H1 (cell line): ENCODE measurements at places on chromosomes 5 and 9.

DNA sequence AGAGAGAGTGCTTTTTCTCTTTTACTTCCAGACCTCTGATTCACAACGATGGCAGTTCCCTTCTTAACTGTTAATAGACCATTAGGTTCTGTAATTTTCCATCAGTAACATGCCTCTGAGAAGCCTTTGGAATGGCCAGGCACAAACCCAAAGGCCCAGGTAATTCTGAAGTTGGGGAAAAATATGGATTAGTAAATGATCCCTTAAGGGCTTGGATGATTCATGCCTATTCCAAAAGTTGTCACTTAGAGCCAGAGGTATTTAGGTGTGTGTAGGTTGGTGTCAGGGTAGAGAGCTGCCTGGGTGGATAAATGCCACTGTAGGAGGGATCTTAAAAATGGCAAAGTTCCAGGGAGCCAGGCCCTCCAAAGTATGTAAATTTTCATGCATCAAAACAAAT is 228.8 kb downstream of the PLK2 start:
- no peak overlapping the region for H3K27ac ChIP-seq
- H3K27me3 ChIP-seq, result no peaks in the 10 kb centered on the region
- no peaks in the 10 kb centered on the region for H3K4me1 ChIP-seq
- no peaks in the 10 kb centered on the region for H3K36me3 ChIP-seq

DNA sequence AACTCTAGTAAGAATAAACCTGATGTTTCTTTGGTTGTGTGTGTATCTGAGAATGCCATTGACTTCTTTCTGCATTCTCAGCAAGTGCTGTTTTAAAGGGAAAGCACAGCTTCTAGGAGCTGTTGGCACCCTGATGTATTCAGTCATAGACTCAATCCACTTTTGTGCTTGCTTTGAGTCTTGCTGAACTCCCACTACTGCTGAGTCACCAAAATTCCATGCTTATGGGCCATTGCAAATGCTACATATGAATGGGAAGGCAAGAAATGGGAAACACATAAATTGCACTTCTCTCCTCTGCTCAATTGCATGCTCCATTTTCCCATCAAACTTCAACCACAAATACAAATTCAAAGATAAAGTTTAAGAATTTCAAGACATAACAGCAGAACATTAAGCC is 9.8 kb upstream of the FTMT start:
- H3K27me3 ChIP-seq, result no peaks in the 10 kb centered on the region
- H3K4me1 ChIP-seq, result no peaks in the 10 kb centered on the region
- no peaks in the 10 kb centered on the region for H3K36me3 ChIP-seq
- no peak overlapping the region for H3K27ac ChIP-seq
- DNase-seq, result no peak
- no peak overlapping the region for H3K4me3 ChIP-seq

DNA sequence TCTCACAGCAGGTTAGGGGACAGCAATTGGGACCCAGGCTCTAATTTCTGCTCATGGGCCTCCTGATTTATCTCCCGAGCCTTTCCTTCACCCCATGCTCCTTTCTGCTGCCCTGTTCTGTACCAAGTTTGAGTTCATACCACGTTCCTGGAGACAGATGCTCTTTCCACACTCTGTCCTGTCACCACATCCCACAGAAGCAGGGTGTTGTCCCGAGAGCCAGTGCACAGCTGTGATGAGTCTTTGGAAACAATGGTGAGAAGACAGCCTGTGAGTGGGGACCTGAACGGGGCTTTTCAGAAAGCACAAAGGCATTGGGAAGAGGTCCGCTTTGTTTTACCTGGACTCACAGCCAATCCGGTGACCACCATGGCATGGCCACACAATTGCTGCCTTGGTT is 17.4 kb downstream of the WDR31 start:
- H3K36me3 ChIP-seq, result no peaks in the 10 kb centered on the region
- no peak overlapping the region for H3K27ac ChIP-seq
- H3K4me1 ChIP-seq, result no peaks in the 10 kb centered on the region
- no peak overlapping the region for H3K4me3 ChIP-seq
- DNase-seq, result no peak

GRCh38 chr5:25025831-25026230 is 381.1 kb upstream of the CDH10 start:
- H3K36me3 ChIP-seq, result no peaks in the 10 kb centered on the region
- no peak overlapping the region for H3K4me3 ChIP-seq
- no peak overlapping the region for H3K27ac ChIP-seq
- no peak for DNase-seq
- no peaks in the 10 kb centered on the region for H3K4me1 ChIP-seq

DNA sequence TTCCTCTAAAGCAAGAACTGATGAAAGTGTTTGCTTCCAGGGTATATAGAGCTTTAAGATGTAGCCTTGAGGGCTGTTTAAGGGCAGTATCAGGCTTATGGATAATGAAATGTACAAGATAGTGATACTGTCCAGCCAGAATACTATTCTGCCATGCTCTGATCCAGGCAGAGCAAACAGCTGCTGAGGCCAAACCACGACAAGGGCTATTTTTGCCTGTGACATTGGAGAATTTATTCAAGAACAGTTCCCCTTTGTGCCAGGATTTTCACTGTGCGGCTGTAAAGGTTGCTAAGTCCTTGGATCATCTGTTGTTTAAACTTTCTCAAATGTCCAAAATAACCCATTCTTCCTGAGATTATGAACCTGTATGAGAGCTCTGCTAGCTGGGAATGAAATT is 70.4 kb downstream of the OTP start:
- no peak overlapping the region for H3K27ac ChIP-seq
- no peaks in the 10 kb centered on the region for H3K4me1 ChIP-seq
- no peaks in the 10 kb centered on the region for H3K27me3 ChIP-seq
- H3K36me3 ChIP-seq, result no peaks in the 10 kb centered on the region
- no peak overlapping the region for H3K4me3 ChIP-seq

- H3K27me3 ChIP-seq, result no peaks in the 10 kb centered on the region
- H3K4me1 ChIP-seq, result peaks cover 7% of the 10 kb centered on the region
- H3K27ac ChIP-seq, result 0 out of 2 replicates have a peak overlapping the region, but pooled peaks have one; percentile 3
- DNase-seq, result no peak
These were observed 100.3 kb downstream of the NDFIP1 start for GRCh38 chr5:142208777-142209312.
